ENCODE measurements at places on chromosomes 6 and 20. TPM values are rescaled to one million over a fixed set of nuclear protein-coding genes. Genes with fewer than 3 reads are reported as not detected.

Gene SGK2
- total RNA-seq = 2.3 TPM

DNA sequence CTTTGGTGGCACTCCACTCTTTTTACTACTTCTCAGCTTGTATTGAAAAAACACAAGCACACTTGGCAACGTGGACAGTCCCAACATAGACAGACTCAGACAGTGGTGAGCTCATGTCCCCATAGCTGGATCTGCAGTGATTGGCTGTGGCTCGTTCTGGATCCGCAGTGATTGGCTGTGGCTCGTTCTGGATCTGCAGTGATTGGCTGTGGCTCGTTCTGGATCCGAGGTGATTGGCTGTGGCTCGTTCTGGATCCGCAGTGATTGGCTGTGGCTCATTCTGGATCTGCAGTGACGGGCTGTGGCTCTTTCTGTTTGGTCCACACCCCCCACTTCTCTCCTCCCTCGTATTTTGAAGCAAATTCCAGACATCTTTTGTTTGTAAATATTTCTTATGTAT, 28.0 kb downstream of the OSBPL2 start:
- no peak for DNase-seq

Gene GINS1
- 30.4 TPM for total RNA-seq

Gene NR2E1
- total RNA-seq = not detected

Gene MUC21
- total RNA-seq = not detected

- no peak for DNase-seq
These were observed 48.7 kb downstream of the SCGN start for GRCh38 chr6:25700761-25701160.

Gene OGFRL1
- total RNA-seq = 10.3 TPM

GRCh38 chr20:56400001-56400640, 7.7 kb downstream of the CSTF1 start:
- DNase-seq = peak; percentile 51

Gene RSPO4
- total RNA-seq = 0.84 TPM

DNA sequence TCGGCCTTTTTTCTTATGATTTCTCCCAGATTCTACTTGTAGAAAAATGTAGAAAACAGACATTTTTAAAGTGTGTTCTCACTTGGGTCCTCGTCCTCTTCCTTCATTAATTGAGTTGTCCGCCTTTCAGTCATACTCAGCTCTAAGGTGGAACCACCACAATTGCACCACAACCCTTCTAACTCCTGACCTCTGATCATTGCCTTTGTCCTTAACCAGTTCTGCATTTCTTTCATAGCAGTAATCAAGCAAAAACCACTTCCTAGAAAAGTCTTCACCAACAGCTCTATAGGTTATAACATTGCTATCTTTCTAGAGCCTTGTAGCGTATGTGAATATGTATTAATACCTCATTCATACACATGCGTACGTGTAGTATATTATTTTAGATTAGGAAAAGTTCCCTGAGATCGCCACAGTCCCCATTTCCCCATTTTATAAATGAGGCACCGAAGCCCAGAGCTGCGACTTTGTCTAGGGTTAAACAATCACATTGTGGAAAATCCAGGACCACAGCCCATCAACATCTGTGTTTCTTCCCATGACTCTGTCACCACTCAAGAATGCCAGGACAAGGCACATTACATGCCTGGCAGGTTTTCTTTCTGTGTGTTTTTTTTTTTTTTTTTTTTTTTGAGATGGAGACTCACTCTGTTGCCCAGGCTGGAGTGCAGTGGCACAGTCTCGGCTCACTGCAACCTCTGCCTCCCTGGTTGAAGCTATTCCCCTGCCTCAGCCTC, 175.5 kb downstream of the BTBD3 start:
- DNase-seq = no peak
